Stimulated activated CD8-positive, alpha-beta memory T cell treated with anti-CD3 and anti-CD28 coated beads, Interleukin-15, amount 100 ng/mL, for 24 hours (primary cell): ENCODE measurements at places on chromosomes 2 and 18.

GRCh38 chr2:30237239-30237965 is 6.1 kb downstream of the LBH start:
- no peak for DNase-seq

- DNase-seq = no peak
Observed at GRCh38 chr2:83703598-83703997, 755.5 kb downstream of the SUCLG1 start.

DNA sequence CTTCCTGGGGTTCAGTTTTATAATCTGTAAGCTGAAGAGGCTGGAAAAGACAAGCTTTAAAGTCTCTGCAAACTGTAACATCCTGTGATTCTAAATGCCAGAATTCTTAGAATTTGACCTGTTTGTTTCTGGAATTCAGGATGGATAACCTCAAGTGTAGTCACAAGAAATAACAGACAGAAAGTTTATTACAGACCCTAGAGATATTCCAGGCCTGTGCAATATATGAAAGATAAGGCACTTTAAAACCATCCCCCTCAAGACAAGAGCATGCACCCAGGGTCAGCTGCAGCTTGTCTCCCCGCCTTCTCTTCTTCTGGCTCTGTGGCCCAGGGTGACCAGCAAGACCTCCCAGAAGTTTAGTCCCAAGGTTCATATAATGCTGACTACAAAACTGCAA is 298.7 kb upstream of the ACVR2A start:
- DNase-seq = no peak

GRCh38 chr2:183605440-183605839 is 481.2 kb downstream of the NUP35 start:
- no peak for DNase-seq

GRCh38 chr2:216418981-216419380 is 6.7 kb downstream of the SMARCAL1 start:
- no peak for DNase-seq

DNA sequence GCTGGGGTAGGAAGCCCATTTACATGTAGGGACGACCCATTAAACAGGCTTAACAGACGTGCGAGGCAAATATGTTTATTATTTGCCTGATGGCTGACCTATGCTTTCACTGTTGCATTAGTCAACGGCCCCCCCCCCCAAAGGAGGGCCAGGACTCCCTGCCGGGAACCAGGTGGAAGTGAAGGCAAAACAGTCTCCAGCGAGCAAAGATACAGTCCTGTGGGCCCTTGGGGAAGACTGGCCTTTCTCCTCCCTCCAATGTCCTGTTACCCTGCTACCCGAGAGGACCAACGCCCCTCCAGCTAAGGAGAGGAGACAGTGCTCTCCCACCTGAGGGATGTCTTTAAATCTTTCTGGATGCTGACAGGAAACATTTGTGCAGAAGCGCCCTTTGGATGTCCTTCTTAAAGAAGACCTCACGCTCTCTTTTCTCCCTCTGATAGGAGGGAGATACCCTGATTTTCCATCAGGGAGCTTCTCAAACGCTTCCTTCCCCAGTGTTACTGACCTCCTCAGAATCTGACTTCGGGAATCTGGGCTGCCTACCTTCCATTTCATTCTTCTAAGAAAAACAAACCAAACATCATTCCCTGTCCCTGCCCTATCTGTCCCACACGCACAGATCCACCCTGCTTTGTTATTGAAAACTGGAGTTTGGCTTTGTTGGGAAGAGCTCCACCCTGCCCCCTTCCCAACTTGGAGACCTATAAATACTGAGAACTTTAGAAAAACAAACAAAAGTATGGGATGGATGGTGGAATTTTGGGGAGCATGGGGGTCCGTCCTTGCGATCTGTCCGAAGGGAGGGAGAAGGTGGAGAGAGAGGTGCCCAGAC is 135.9 kb upstream of the SIX3 start:
- no peak for DNase-seq

- DNase-seq = no peak
Observed at GRCh38 chr2:120949957-120950590, 214.4 kb downstream of the GLI2 start.

- no peak for DNase-seq
Observed at GRCh38 chr2:197121255-197121654, 189.3 kb downstream of the ANKRD44 start.
